ENCODE measurements at places on chromosomes 7 and 10.

DNA sequence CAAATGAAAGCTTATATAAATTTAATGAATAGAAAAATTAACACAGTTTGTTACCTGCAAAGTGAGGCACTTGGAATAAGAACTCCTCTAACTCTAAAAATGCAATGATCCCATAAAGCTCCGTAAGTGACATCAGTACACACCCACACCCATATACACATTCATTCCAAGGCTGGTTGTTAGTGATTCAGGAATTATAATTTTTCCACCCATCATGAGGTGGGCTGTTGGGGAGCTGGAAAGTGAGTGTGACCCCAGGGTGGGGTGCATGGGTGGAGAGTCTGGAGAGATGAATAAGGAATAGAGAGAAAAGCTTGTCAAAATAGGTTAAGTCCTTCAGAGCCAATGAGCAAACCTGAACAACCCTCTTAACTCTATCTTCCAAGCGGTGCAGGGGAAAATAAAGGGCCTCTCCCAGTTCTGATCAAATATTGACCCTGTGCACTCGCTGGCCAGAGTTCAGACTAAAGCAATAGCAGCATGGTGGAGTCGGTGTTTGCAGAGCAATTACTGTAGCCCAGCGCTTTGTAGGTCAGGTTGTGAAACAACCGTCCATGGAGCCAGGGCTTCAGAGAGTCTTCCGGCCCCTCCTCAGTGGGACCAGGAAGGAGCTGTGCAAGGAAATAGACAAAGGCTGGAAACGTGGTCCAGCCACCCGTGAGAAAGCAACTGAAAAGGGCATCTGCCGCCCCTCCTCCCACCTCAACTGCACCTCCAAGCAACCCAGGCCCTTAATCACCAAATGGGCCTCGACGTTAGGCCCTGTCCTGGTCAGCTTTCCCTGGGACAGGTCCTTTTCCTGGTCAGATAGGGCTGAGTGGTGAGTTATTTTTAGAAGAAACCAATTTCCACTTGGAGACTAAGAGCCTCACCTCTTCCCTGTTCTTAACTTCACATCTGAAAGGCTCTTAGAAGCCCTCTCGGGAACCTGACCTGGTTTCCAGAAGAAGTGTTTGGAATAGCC, 61.2 kb downstream of the SH3PXD2A start:
- DNase-seq, result no peak

GRCh38 chr7:157896774-157897555, 560.2 kb downstream of the DNAJB6 start:
- no peak for DNase-seq

- no peak for DNase-seq
These were observed 52.6 kb downstream of the HABP2 start for GRCh38 chr10:113605268-113605978.

DNA sequence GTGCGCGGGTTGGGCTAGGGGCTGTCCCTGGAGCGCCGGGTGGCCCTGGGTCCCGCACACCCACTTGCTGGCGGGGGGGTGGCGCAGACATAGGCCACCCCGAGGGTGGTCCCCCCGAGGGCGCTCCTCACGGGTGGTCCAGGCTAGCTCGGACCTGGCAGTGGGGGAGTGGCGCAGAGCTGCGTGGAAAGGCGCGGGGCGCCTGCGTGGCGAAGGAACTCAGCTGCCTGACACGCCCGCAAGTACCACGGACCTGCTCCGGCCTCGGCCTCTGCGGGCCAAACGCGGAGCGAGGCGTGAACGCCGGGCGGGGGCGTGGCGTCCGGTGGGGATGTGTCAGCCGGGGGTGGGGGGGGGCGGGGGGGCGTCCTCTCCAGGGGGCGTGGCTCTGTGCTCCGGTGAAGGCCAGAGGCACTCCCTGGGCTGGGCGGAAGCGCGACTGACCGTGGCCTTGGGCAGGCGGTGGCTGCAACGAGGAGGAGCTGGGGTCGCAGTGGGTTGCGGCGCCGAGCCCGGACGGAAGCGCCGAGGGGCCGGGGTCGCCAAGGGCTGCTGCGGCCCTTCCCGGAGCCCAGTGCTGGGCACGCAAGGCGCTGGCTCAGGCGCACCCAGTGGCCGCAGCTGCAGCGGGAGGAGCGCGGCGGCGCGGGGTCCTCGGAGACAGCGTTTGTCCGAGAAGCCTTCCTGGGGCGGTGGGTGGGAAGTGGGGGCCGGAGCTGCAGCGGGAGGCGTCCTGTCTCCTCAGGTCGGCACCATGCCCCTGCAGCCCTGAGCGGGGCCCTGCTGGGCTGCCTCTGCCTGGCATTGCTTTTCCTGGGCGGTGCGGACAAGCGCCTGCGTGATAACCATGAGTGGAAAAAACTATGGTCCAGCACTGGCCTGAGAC, 58.9 kb upstream of the NUPR2 start:
- peak; percentile 49 for DNase-seq

GRCh38 chr10:49541762-49542161, 2.8 kb upstream of the ERCC6 start:
- no peak for DNase-seq

DNA sequence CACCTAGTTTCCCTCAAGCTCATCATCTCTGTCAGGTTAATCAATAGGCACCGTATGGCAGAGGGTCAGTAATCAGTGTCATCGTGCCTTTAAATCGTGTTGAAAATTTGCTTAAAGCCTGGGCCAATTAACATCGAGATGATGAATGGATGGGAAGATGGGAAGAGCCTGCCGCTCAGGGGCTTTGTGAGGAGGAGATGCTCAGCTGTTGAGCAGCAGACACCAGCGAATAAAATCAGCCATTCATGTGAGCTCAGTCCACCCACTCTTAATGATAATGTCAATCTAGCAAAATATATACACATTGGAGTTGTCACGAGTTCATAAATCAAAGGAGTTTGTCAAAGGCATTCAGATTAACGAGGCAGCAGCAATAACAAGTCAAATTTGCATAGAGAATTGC, 97.7 kb downstream of the BTRC start:
- DNase-seq, result no peak

DNA sequence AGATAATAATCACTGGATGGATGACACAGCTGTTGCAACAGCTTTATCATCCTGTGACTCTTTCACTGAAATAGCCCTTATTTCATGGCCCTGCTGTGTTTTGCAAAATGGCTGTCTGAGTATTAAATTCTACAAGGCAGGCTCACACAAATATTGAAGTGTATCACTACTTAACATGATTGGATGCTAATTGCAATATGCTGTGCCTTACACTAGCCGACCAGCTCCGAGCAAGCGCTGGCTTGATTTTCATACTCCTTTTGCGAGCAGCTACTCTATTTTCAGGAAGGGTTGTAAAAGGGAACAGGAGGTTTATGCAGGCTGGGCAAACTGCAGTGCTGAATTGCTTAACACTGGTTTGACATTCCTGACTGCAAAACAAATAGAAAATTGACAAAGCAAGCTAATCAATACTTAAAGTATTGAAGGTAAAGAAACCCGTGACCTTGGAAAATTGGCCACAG, 121.6 kb downstream of the CACNB2 start:
- DNase-seq, result no peak

GRCh38 chr10:86046845-86047460, 319.6 kb downstream of the GRID1 start:
- no peak for DNase-seq

GRCh38 chr7:32217341-32218153, 147.3 kb upstream of the PDE1C start:
- DNase-seq, result no peak

DNA sequence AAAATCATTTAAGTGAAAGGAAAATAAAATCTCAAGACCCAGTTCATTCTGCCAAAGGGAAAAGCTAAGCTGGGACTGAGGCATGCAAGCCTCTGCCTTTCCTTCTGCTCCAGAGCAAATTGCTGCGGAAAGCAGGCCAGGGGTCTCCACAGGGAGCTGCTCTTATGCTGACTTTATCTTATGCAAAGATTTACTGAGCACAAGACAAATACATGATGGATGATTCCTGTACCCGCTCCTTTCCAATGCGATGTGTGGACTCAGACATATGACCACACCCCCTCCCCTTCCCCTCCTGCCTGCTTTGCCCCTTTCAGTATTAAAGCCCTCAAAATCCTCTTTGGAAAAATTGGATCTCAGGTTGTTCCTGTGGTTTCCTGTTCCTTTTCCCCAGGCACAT, 74.2 kb upstream of the INSIG1 start:
- DNase-seq, result no peak

DNA sequence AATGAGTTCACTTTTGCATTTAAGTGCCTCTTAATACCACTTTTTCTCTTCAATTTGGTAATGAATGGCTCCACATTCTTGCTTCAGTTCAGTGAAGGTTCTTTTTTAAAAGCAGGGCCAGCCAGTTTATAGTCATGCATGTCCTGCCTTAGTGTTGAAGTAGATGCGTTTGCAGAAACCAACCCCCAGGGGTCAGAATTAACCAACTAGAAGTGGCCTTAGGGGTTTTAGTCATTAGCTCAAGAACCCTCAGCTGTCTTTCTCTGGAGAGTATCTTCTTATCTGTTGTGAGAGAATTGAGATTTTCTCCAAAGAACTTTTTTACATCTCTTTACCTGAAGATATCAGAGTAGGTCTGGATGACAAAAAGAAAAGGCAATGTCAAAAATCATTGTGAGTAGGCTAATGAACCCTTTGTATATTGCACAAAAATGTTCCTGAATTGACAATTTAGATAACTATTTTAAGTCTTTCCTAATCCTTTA, 82.2 kb downstream of the PIK3CG start:
- DNase-seq, result peak; percentile 13

GRCh38 chr7:11665357-11665756, 166.6 kb downstream of the THSD7A start:
- DNase-seq, result no peak

DNA sequence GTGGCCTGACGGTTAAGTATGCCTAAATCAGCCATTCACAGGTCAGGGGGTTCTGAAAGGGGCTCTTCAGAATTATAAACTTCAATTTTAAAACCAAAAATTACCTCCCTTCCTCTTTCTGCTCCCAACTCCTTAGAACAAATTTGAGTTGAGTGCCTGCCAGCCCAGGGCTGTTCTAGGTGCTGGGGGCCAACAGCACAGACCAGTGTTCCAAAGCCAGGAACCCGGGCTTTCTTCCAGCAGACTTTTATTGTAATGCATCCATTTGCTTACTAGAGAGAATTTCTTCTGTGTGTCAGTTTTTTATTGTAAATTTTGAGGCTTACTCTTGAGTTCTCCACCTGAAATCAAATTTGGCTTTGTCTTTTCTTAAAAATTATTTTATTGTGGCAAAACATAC, 238.5 kb downstream of the CACNB2 start:
- no peak for DNase-seq

DNA sequence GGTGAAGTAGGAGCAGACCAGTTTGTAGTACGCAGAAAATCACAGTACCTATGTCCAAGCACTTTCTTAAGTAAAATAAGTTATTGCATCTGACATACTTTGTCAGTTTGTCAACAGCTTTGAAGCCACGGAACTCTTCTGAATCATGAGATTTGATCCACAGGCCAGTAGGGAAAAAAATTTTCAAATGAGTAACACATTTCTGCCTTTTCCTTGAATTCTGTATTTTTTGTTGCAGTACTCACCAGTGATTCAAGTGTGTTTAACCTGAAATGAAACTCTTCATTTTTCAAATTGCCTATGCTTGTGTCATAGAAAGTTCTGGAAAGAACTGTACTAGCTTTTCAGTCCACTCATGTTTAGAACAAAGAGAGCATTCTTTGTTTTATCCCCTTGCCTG, 337.7 kb downstream of the GATA3 start:
- DNase-seq, result no peak

DNA sequence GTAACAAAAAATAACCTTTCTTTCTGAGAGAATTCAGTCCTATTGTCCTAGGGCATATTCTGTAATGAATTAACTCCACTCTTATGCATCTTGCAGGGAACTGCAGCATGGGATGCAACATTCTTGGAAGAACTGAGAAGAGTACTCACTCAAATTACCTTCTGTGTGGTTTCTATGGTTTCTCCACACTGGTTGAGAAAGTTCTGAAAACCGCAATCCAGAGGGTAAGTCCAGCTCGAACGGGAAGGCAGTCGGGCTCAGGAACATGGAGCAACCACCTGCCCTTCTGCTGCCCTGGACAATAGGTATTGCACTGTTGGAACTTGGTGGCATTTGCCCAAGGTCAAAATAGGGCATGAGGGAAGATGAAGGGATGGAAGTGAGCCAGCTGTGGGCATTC, 59.6 kb upstream of the CDK13 start:
- no peak for DNase-seq

DNA sequence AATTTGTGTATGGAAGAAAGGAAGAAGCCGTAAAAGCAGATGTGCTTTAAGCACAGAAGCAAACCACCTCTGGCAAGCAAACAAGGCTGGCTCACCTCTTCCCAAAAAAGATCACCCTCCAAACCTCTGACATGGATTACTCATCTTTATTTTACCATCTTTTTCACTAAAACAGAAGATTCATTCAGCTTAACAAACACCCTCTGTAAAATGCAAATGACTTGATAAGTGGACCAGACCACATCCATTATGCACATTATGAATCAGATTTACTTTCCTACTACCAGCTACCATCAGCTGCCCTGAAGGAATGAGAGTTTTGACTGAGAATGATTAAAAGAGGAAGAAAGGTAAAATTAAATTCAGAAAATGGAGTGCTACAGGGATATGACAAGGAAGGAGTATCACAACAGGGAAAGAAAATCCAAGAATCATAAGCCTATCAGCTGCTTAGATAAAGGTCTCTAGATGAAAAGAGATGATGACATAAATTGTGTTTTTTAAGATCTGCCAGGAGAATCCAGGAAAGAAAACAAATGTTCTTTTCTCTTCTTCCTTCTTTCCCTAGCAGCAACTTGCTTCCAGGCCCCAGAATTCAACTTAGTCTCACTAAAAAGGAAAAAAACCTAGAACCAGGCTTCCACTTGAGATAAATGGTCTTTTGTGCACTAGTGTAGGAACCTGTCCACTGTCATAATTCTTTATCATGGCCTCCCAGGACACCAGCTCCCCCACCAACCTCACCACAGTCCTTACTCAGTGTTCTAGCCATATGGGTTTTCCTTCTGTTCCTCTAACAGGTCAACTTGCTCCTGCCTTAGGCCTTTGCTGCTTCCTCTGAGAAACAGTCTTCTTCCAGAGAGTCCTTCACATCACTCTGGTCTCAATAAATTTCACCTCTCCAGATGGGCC, 47.4 kb downstream of the JAZF1 start:
- no peak for DNase-seq

DNA sequence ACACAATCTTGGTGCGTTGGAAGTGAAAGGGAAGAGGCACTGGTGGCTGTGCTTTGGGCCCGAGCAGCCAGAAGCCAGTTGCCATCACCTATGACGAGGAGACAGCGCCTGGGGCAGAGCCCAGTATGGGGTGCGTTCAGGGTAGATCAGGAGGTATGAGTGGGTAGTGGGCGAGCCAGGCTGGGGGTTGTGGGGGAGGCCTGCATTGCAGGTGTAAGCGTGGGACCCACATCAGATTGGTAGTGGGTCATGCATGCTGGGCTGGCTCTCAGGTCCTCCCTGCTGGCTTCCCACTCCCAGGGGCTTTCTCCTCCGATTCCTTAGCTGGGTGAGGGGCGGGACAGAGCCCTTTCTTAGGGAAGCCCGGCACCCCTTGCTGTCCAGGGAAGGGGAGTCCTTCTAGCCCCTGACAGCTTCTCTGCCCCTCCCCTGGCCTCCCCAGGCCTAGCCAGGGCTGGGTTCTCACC, 445 bp upstream of the PVRIG start:
- no peak for DNase-seq

DNA sequence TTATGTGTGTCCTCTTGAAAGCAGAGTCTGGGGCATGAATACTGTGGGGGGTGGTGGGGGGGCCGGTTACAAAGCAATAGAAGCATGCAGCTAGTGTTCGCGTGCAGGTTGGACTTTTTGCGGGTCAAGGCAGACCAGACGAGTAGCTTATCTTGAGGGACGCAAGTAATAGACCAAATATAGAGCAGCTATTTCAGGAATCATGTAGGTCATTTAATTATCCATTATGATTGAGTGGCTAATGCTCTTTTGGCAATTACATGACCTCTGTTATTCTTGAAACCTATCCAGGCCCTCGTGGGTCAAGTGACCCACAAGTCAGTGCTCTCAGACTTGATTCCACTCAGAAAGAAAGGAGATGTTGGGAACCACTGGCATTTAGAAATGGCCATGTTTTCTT, 93.0 kb downstream of the BTRC start:
- DNase-seq, result no peak

All from frontal cortex (tissue), 4 donors.